ENCODE measurements at places on chromosomes 13 and 19. TPM values are rescaled to one million over a fixed set of nuclear protein-coding genes. Genes with fewer than 3 reads are reported as not detected.
A peak's percentile ranks its signal among the peaks of the same experiment; 100 is the strongest.

CGB8 gene
- total RNA-seq = not detected

RETN gene
- not detected for total RNA-seq

WDR88 gene
- total RNA-seq = not detected

DNA sequence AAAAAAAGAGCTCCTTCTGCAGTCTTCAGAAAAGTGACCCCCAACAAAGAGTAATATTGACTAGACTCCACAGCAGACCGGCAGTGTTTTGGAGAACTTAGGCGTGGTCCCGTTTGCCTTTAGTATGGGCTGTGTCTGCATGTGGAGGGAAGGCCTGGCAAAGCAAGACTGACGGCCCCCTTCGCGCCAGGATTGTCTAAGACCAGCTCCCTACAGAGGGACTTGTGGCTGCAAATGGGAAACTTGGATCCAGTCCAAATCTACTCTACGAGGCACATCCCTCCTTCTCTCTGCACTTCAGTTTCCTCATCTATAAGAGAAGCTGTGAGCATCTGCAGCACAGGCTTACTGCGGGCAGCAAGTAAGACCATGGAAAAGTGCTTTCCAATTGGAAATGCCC is 350.0 kb downstream of the ZNF536 start:
- DNase-seq = no peak

DNA sequence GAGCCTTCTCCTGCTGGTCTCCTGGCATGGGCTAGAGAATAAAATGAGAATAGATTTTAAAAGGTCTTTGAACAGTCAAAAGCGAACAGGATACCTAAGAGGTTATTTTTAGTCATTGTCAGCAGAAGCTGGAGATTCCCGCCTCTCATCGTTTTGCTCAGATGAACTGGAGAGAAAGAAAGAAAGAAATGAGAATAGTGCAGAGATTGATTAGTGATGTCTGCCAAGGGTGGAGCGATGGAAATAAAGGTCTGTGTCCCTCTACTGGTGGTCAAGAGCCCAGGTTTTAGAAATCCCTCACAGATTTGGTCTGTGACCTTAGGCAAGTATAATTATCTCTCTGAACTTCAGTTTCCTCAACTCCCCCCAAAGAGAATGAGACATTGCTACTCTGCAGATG is 5.3 kb downstream of the NCAN start:
- DNase-seq = peak; percentile 8

DNA sequence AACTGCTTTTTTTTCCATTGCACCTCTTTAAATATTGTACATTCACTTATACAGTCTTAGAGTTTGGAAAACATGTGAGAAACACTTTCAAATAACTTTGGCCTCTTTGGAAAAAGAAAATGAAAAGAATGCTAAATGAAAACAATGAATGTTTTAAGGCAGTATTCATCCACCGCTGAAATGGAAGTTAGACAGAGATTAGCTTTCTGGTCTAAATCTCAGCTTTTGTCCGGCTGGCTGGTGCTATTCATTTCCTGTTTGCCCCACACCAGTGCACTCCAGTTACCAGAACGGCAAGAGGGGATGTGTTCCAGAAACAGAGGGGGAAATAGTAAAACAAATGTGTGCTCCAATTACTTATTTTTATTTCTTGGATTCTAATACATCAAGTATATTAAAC is 1201.3 kb downstream of the EFNB2 start:
- peak; percentile 19 for DNase-seq

- DNase-seq = peak; percentile 60
Measured at GRCh38 chr19:37506387-37507166, at the start of gene ZNF793. ZNF793 (plus strand) TSS chr19:37506939; CDS start chr19:37523440, 16,501 bp downstream.
